Activated CD8-positive, alpha-beta T cell treated with anti-CD3 and anti-CD28 coated beads, Interleukin-2, amount 10 ng/mL, durations not matched to agents 7 days and 5 days (primary cell): ENCODE measurements at places on chromosomes 2 and 18. TPM values are rescaled to one million over a fixed set of nuclear protein-coding genes. Genes with fewer than 3 reads are reported as not detected.
A peak's percentile ranks its signal among the peaks of the same experiment; 100 is the strongest.

Gene ADCYAP1
- total RNA-seq = not detected

Gene RBM43
- total RNA-seq = 4.9 TPM

Gene C1QL2
- total RNA-seq = not detected

GRCh38 chr2:184402381-184402780 is 195.9 kb upstream of the ZNF804A start:
- no peaks in the 10 kb centered on the region for H3K36me3 ChIP-seq
- no peaks in the 10 kb centered on the region for H3K4me1 ChIP-seq
- no peak for DNase-seq
- no peak overlapping the region for H3K4me3 ChIP-seq

DNA sequence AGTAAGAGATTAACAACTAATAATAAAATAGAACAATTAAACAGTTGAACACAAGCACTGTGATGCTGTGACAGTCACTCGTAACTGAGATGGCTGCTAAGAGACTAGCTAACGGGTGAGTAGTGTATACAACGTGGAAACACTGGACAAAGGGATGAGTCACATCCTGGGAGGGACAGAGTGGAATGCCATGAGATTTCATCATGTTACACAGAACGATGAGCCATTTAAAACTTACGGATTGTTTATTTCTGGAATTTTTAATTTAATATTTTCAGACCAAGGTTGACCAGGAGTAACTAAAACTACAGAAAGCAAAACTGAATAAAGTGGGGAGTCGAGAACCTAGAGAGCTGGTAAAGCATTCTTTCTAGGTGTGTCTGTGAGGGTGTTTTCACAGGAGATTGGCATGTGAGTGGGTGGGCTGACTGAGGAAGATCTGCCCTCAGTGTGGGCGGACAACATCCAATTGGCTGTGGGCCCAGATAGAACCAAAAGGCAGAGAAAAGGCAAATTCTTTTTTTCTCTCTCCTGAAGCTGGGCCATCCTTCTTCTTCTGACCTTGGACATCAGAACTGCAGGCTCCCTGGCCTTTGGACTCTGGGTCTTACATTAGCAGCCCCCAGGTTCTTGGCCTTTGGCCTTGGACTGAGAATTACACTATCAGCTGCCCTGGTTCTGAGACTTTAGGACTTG is 14.6 kb downstream of the TMSB10 start:
- peak overlapping the region; percentile 65 for H3K27ac ChIP-seq
- H3K27me3 ChIP-seq = no peaks in the 10 kb centered on the region

DNA sequence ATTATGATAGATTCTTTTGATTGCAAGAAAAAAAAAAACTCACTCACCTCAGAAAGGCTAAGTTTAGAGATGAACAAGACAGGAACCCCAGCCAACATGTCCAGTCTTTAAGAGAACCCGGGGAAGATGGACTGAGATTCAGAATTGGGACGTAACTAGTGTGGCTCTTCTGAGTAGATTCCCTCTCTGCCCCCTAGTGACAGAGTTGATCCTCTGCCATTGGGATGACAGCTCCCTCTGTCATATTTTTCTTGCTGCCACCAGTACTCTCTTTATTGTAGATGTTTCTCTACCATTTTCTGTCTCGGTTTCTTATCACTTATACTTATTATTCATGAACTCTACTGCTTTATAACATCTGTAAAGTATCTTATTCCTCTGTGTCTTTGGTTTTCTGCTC is 77.7 kb downstream of the GULP1 start:
- H3K27ac ChIP-seq = no peak overlapping the region
- DNase-seq = no peak
- no peaks in the 10 kb centered on the region for H3K27me3 ChIP-seq
- no peaks in the 10 kb centered on the region for H3K36me3 ChIP-seq
- H3K4me1 ChIP-seq = no peaks in the 10 kb centered on the region
- no peak overlapping the region for H3K4me3 ChIP-seq

GRCh38 chr2:17765398-17765797 is 11.5 kb downstream of the GEN1 start:
- no peaks in the 10 kb centered on the region for H3K27me3 ChIP-seq
- H3K4me1 ChIP-seq = no peaks in the 10 kb centered on the region
- H3K27ac ChIP-seq = no peak overlapping the region
- no peak overlapping the region for H3K4me3 ChIP-seq
- H3K36me3 ChIP-seq = peaks cover 38% of the 10 kb centered on the region
- DNase-seq = no peak

DNA sequence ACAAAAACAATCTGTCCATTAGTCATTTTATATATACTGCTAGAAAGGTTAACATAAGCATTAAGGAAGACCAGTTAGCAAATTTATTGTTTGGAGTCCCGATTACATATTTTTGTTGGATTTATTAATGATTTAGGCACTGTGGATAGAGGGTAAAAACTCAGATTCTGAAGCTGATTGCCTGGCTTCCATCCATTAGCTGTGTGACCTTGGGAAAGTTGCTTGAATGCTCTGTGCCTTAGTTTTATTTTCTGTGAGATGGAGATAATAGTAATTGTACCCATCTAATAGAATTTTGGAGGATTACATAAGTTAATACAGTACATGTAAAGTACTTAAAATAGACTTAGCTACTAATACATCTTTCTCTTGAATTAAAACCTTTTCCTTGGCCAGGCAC is 36.3 kb upstream of the NEMP2 start:
- H3K27me3 ChIP-seq = no peaks in the 10 kb centered on the region
- H3K4me1 ChIP-seq = peaks cover 3% of the 10 kb centered on the region
- H3K4me3 ChIP-seq = no peak overlapping the region
- no peak for DNase-seq
